ENCODE measurements at places on chromosomes 1 and 21. TPM values are rescaled to one million over a fixed set of nuclear protein-coding genes. Genes with fewer than 3 reads are reported as not detected.

DNA sequence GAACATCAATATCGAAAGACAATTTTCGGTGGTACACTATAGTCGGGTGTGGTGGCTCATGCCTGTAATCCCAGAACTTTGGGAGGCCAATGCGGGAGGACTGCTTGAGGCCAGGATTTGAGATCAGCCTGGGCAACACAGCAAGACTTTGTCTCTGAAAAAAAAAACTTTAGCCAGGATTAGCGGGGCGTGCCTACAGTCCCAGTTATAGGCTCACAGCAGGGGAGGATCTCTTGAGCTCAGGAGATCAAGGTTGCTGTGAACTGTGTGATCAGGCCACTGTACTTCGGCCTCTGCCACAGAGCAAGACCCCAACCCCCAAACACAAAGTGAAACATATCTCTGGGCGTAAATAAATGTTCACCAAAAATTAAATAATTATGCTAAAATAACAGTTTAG lies 1.6 kb downstream of the TADA1 start:
- no peak overlapping the region for H3K27ac ChIP-seq
- no peaks in the 10 kb centered on the region for H3K27me3 ChIP-seq
- peaks cover 55% of the 10 kb centered on the region for H3K4me1 ChIP-seq
- DNase-seq: peak; percentile 37
- H3K36me3 ChIP-seq: no peaks in the 10 kb centered on the region

GRCh38 chr1:239128541-239128940 lies 257.8 kb upstream of the CHRM3 start:
- H3K4me3 ChIP-seq: no peak overlapping the region
- no peaks in the 10 kb centered on the region for H3K4me1 ChIP-seq
- H3K36me3 ChIP-seq: no peaks in the 10 kb centered on the region
- no peak for DNase-seq
- no peaks in the 10 kb centered on the region for H3K27me3 ChIP-seq
- H3K27ac ChIP-seq: no peak overlapping the region

DNA sequence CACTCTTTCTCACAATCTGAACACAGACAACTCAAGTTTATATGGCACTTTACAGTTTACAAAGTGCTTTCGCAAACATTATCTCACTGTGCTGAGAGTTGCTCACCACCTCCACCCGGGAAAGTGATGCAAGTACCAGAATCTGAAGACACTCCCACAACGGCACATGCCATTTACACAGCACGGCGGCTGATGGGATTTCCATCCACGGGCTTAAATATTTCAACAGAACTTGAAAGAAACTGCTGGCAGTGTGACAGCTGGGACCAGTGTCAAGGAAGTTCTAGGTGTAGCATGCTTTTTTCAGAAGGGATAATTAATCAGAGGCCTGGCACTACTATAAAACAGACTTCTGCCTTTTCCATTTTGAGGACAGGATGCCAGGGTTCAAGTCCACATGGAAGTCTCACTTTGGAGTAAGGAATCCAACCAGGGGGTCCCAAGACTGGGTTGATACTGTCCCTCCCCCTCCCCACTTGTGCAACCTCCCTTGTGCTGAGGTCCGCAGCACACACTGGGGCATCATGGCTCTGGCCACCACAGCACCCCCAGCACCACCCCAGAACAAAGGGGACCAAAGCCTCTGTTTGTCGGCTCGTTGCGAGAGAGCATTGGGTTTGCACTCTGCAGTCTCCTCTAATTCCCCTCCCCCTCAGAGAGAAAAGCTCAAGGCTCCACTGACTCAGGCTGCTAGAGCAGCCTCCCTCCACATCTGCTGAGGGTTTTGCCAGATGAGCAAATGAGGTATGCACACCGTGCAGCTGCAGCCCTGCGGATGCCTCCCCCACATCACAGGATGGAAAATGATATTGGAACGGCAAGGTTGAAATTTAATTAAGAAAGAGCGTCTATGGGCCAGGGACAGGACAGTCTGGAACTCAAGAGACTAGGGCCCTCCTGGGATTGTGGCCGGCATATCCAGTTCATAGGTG lies 154.9 kb downstream of the TGFBR3 start:
- H3K4me3 ChIP-seq: no peak overlapping the region
- H3K36me3 ChIP-seq: peaks cover 15% of the 10 kb centered on the region
- peak; percentile 96 for DNase-seq
- H3K4me1 ChIP-seq: peaks cover 67% of the 10 kb centered on the region
- H3K27me3 ChIP-seq: no peaks in the 10 kb centered on the region
- peak overlapping the region; percentile 87 for H3K27ac ChIP-seq

GRCh38 chr21:44378646-44379514 lies 25.5 kb downstream of the TRPM2 start:
- no peaks in the 10 kb centered on the region for H3K36me3 ChIP-seq
- no peak for DNase-seq
- no peak overlapping the region for H3K4me3 ChIP-seq
- H3K27ac ChIP-seq: no peak overlapping the region
- peaks cover 73% of the 10 kb centered on the region for H3K27me3 ChIP-seq

The SYT11 gene
- total RNA-seq: 15.6 TPM

The MMEL1 gene
- 1.7 TPM for total RNA-seq

The VANGL2 gene
- total RNA-seq: 5.8 TPM

The NPL gene
- 4.6 TPM for total RNA-seq

The OVAAL gene
- total RNA-seq: not detected

Measured in esophagus muscularis mucosa (tissue), 4 donors.